Activated CD4-positive, alpha-beta memory T cell treated with anti-CD3 and anti-CD28 coated beads, Interleukin-2, amount 10 ng/mL, durations not matched to agents 7 days and 5 days (primary cell): ENCODE measurements at places on chromosomes 1 and 21. TPM values are rescaled to one million over a fixed set of nuclear protein-coding genes. Genes with fewer than 3 reads are reported as not detected.

GRCh38 chr1:204041803-204042505 lies 31.0 kb upstream of the SOX13 start:
- no peaks in the 10 kb centered on the region for H3K36me3 ChIP-seq
- H3K27ac ChIP-seq = no peak overlapping the region
- H3K4me1 ChIP-seq = no peaks in the 10 kb centered on the region
- H3K4me3 ChIP-seq = no peak overlapping the region
- DNase-seq = no peak
- H3K27me3 ChIP-seq = no peaks in the 10 kb centered on the region

DNA sequence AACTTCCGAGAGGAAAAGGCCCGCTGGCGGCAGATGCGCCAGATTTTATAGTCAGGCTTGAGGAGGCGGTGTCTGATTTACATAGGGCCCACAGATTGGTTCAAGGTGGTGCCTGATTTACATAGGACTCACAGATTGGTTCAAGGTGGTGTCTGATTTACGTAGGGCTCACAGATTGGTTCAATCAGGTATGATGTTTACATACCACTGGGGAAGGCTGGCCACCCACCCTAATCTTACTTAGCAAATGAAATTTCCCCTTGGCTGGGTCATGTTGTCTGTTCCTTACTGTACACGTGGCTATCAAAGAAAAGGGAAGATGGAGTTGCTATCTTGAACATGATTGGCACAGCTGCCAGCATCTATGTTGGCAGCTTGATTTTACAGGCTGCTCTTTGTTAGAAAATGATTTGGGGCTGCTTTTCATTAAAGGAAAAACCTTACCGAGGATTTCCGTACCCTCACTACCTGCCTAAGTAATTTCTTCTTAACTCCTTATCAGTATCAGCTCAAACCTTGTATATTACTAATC lies 96.3 kb downstream of the SETD4 start:
- H3K36me3 ChIP-seq = no peaks in the 10 kb centered on the region
- H3K4me1 ChIP-seq = no peaks in the 10 kb centered on the region
- H3K27ac ChIP-seq = no peak overlapping the region
- no peak for DNase-seq
- no peak overlapping the region for H3K4me3 ChIP-seq

GRCh38 chr1:232891071-232891470 lies 59.3 kb upstream of the NTPCR start:
- H3K4me1 ChIP-seq = peaks cover 2% of the 10 kb centered on the region
- H3K4me3 ChIP-seq = no peak overlapping the region
- H3K27ac ChIP-seq = no peak overlapping the region
- no peak for DNase-seq

GRCh38 chr1:197440715-197441114 lies 172.7 kb downstream of the CRB1 start:
- H3K27me3 ChIP-seq = peaks cover 2% of the 10 kb centered on the region
- no peaks in the 10 kb centered on the region for H3K36me3 ChIP-seq
- H3K27ac ChIP-seq = no peak overlapping the region
- H3K4me3 ChIP-seq = no peak overlapping the region
- DNase-seq = no peak
- H3K4me1 ChIP-seq = no peaks in the 10 kb centered on the region

DNA sequence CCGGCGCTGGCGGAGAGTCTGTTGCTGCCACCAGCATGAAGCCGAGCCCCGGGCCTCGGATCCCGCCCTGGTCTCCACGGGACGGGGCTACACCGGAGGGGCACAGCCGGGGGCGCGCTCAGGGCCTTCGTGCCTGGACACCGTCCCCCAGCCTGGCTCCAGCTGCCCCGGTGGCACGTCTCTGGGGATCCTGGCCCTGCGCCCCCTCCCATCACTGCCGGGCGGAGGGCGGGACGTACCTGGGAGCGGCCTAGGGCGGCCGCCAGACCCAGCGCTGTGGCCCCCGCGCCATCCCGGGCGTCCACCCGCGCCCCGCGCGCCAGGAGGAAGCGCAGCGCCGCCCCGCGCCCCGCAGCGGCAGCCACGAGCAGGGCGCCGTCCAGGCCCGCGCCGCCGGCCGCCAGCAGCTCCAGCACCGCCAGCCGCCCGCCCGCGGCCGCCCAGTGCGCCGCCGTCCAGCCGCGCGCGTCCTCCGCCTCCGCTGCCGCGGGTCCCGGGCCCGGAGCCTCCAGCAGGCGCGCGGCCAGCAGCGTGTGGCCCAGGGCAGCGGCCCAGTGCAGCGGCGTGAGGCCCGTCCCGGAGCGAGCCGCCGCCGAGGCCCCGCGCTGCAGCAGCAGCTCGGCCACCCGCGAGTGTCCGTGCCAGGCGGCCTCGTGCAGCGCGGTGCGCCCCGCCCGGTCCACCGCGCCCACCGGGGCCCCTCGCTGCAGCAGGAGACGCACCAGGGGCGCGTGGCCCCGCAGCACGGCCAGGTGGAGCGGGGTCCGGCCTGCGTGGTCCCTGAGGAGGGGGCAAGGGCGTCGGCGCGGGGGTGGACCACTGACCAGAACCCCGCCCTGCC lies 1.0 kb downstream of the ANKRD65 start:
- H3K27me3 ChIP-seq = peaks cover 12% of the 10 kb centered on the region
- peaks cover 23% of the 10 kb centered on the region for H3K4me1 ChIP-seq
- H3K4me3 ChIP-seq = no peak overlapping the region
- H3K27ac ChIP-seq = no peak overlapping the region
- no peaks in the 10 kb centered on the region for H3K36me3 ChIP-seq

CDC42 gene
- 388 TPM for total RNA-seq

KRTAP19-6 gene
- total RNA-seq = not detected

SLC25A24 gene
- 33.2 TPM for total RNA-seq

GNG4 gene
- total RNA-seq = 0.18 TPM

SYT6 gene
- not detected for total RNA-seq
